CD4-positive, alpha-beta memory T cell (primary cell): ENCODE measurements at places on chromosomes 1 and 21. TPM values are rescaled to one million over a fixed set of nuclear protein-coding genes. Genes with fewer than 3 reads are reported as not detected.

- H3K27ac ChIP-seq = no peak overlapping the region
- DNase-seq = peak; percentile 79
Observed at GRCh38 chr1:152458384-152459185, 44.5 kb upstream of the CRNN start.

LYPD8 gene
- not detected for total RNA-seq

CRNN gene
- total RNA-seq = not detected

DNA sequence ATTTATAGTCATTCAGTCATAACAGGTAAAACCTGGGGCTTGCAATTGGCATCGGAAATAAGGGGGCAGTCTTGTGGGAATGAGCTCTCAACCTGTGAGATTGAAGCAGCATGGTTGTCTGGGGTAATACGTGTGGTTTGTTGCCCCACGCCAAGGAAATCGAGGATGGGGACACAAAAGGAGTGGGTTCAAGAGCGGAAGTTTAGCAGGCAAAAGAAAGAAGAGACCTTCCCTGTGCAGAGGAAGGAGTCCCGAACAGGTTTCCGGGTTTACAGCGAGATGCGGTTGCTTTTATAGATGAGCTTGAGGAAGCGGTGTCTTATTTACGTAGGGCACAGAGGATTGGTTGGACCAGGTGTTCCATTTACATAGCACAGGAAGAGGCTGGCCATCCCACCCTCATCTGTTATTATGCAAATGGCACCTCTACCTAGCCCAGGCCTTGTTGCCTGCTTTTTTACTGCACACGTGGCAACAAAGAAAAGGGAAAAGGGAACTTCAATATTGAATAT lies 37.3 kb downstream of the IFNAR1 start:
- H3K27me3 ChIP-seq = no peaks in the 10 kb centered on the region
- peak overlapping the region; percentile 47 for H3K4me3 ChIP-seq
- H3K4me1 ChIP-seq = peaks cover 21% of the 10 kb centered on the region
- H3K27ac ChIP-seq = peak overlapping the region; percentile 47
- DNase-seq = peak; percentile 88

FAM78B gene
- total RNA-seq = 0.32 TPM

DNA sequence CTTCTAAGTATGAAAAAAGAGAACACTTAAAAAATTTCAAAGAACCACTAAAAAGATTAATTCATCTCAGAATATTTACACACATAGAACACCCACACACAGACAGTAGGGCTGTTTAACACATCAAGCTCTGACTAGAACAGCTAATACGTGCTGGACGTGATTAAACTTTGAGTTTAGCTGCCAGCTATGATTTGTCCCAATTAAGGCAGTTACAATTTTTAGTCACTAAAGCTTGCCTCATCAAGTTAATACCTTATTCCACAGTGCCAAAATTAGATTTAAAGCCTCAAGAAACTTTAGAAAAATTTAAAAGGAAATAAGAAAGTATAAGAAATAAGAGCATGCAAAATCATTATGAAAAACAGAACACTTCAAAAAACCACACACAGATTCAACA lies 18.9 kb downstream of the SLC16A1 start:
- no peaks in the 10 kb centered on the region for H3K36me3 ChIP-seq
- H3K27me3 ChIP-seq = no peaks in the 10 kb centered on the region
- DNase-seq = no peak
- no peak overlapping the region for H3K27ac ChIP-seq

DNA sequence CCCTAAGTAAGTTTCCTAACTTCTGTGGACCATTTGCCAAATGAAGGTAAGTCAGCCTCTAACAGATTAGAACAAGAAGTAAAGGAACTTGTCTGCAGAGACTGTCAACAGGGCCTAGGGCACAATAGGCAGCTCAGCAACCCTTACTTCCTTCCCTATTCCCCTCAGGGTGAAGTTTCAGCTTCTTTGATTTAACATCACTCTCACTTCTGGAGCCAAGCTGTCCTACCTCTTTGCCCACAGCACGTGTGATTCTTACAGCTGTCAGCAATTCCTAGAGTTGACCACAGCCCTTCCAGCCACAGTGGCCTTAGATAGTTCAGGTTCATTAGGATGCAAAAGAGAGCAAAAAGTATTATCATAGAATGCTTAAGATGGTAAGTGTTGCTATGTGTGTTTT lies 7.6 kb upstream of the EIF4G3 start:
- no peak for DNase-seq
- H3K27me3 ChIP-seq = no peaks in the 10 kb centered on the region
- H3K36me3 ChIP-seq = no peaks in the 10 kb centered on the region
- no peak overlapping the region for H3K4me3 ChIP-seq
- H3K27ac ChIP-seq = no peak overlapping the region

- peak overlapping the region; percentile 51 for H3K27ac ChIP-seq
- no peaks in the 10 kb centered on the region for H3K27me3 ChIP-seq
- H3K4me1 ChIP-seq = peaks cover 29% of the 10 kb centered on the region
- no peak for DNase-seq
- peak overlapping the region; percentile 100 for H3K4me3 ChIP-seq
Observed at GRCh38 chr1:151790940-151791651, 796 bp upstream of the TDRKH start.
